Cerebellar nuclear complex (tissue), 1 donor: ENCODE measurements at places on chromosomes 1 and 21.

- DNase-seq = no peak
These were observed 4.4 kb downstream of the GJC2 start for GRCh38 chr1:228154021-228154669.

- DNase-seq = no peak
These were observed 147.5 kb upstream of the EDN2 start for GRCh38 chr1:41631971-41632370.

- no peak for DNase-seq
These were observed 1309.0 kb upstream of the B3GALT2 start for GRCh38 chr1:194495434-194495833.

- DNase-seq = no peak
These were observed 88.6 kb downstream of the DDAH1 start for GRCh38 chr1:85376356-85376755.

DNA sequence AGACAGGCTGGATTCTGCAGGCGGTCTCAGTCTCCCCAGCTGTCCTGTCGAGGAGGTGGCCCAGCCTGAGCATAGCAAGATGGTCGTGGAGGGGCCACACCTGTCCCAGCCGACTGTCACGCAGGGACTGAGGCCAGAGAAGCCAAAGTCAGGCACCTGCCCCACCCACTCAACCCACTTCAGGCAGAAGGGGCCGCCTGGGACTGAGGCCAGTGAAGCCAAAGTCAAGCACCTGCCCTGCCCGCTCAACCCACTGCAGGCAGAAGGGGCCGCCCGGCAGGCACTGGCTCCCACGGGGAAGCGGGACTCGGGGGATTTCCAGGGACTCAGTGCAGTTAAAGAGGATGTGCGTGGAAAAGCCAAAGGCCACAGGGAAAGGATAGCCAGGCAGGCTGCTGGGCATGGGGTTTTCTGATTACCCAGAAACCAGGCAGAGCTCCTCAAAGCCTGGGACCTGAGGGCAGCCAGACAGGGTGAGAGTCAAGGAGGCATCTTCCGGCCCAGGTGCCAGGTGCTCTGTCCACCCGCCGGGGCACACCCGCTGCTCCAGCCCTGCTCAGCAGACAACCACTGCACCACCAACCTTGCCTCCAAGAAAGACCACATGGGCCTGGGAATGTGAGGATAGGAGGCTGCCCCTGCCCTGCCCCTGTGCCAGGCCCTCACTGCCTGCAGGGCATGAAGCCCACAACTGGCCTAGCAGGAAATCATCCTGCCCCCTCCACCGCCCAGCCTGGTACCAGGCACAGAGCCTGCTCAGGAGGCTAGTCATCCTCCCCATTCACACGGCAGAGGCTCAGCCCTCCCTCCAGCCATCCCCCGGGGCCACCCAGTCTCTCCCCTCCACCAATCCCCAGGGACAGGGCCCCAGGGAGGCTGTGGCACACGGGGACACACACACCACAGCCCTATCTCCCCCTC is 41.0 kb downstream of the MEGF6 start:
- DNase-seq = no peak

GRCh38 chr1:174058624-174059023 is 36.5 kb upstream of the RC3H1 start:
- DNase-seq = no peak

DNA sequence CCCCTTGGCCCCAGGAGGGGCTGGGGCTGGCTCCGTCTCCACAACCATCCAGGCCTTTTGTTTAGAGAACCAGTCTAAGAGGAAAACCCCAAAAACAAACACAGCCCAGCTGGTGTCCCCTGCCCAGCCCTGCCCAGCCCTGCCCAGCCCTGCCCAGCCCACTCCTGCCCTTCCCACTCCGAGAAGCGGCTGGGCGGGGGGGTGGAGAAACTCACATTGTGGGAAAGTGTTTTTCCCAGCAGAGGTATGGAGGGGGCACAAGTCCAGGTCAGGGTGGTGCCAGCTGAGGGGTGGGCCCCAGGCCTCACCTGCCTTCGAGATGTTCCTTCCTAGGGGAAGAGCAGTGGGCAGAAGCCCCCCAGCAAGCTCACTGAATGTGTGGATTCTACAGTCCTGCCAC is 10.0 kb upstream of the FAM131C start:
- DNase-seq = no peak

- no peak for DNase-seq
These were observed 516.1 kb downstream of the OMA1 start for GRCh38 chr1:58030456-58030855.
